ENCODE measurements at places on chromosomes 6 and 20. TPM values are rescaled to one million over a fixed set of nuclear protein-coding genes. Genes with fewer than 3 reads are reported as not detected.

TP53TG5 gene
- not detected for total RNA-seq

LY6G6D gene
- total RNA-seq, result not detected

SEMG1 gene
- not detected for total RNA-seq

PLCB4 gene
- 0.16 TPM for total RNA-seq

TBC1D20 gene
- 27.2 TPM for total RNA-seq
